ENCODE measurements at places on chromosomes 7 and 10. TPM values are rescaled to one million over a fixed set of nuclear protein-coding genes. Genes with fewer than 3 reads are reported as not detected.

DPYSL4 gene
- polyA plus RNA-seq: 1.3 TPM

ANKRD1 gene
- 143 TPM for polyA plus RNA-seq

MSMB gene
- polyA plus RNA-seq: not detected

DNA sequence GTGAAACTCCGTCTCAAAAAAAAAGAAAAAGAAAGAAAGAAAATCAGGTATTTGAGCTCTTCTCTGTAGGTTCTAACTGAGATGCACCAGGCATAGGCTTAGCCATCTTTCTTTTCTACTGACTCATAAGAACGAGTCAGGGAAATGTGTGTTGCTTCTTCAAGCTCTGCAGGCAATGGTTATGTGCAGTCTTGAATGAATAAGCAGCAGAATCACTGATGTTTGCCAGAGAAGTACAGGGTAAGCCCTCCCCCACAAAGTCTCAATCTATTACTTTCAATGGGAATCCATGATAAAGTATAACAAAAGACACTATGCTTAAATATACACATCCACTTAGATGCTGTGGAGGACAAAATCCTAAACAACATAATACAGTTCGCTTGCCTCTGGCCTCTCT lies 239.2 kb downstream of the PARD3 start:
- DNase-seq: no peak

- DNase-seq: no peak
These were observed 46.9 kb upstream of the GPR26 start for GRCh38 chr10:123619067-123619855.
